Cardiac muscle cell (in vitro differentiated cells and primary cell): ENCODE measurements at places on chromosomes 12 and 14. TPM values are rescaled to one million over a fixed set of nuclear protein-coding genes. Genes with fewer than 3 reads are reported as not detected.

Gene TAMALIN
- 8.2 and 15.0 TPM in 2 replicates for polyA plus RNA-seq

Gene FBXO33
- polyA plus RNA-seq: 12.8 and 14.0 TPM in 2 replicates

Gene CCDC175
- not detected in 2 replicates for polyA plus RNA-seq

Gene CLEC4A
- 0.65 and 1.9 TPM in 2 replicates for polyA plus RNA-seq

Gene C3AR1
- polyA plus RNA-seq: not detected in 2 replicates

Gene CLEC12A
- polyA plus RNA-seq: not detected in 2 replicates

Gene TMEM260
- polyA plus RNA-seq: 12.2 and 23.8 TPM in 2 replicates

Gene BHLHE41
- polyA plus RNA-seq: 0.46 and 0.77 TPM in 2 replicates

Gene BLTP3B
- 14.1 and 20.9 TPM in 2 replicates for polyA plus RNA-seq

Gene ADCY6
- polyA plus RNA-seq: 38.1 and 50.3 TPM in 2 replicates

Gene LRRC23
- 23.7 and 24.8 TPM in 2 replicates for polyA plus RNA-seq

Gene RNF212B
- 0.72 TPM in 1 of 2 replicates, not detected in the other for polyA plus RNA-seq

Gene ANKRD33
- 1.2 TPM in 1 of 2 replicates, not detected in the other for polyA plus RNA-seq

Gene ORAI1
- 63.4 and 72.2 TPM in 2 replicates for polyA plus RNA-seq

Gene FIGNL2
- polyA plus RNA-seq: 3.0 and 5.0 TPM in 2 replicates

Gene TAS2R14
- polyA plus RNA-seq: 1.0 and 3.0 TPM in 2 replicates

Gene NXPH4
- 0.27 and 0.61 TPM in 2 replicates for polyA plus RNA-seq
